Activated CD8-positive, alpha-beta T cell treated with anti-CD3 and anti-CD28 coated beads for 36 hours (primary cell): ENCODE measurements at places on chromosomes 1 and 21. TPM values are rescaled to one million over a fixed set of nuclear protein-coding genes. Genes with fewer than 3 reads are reported as not detected.

FCAMR gene
- not detected for total RNA-seq

DMBX1 gene
- total RNA-seq, result 0.09 TPM

ADGRL4 gene
- not detected for total RNA-seq

CFHR1 gene
- total RNA-seq, result not detected

HPDL gene
- 39.8 TPM for total RNA-seq

CORT gene
- total RNA-seq, result 0.34 TPM

IL19 gene
- total RNA-seq, result not detected

TSSK3 gene
- total RNA-seq, result 0.85 TPM

GRCh38 chr21:27534206-27534605, 567.3 kb upstream of the ADAMTS5 start:
- H3K27me3 ChIP-seq, result no peaks in the 10 kb centered on the region
- H3K4me3 ChIP-seq, result no peak overlapping the region
- no peaks in the 10 kb centered on the region for H3K4me1 ChIP-seq

DNA sequence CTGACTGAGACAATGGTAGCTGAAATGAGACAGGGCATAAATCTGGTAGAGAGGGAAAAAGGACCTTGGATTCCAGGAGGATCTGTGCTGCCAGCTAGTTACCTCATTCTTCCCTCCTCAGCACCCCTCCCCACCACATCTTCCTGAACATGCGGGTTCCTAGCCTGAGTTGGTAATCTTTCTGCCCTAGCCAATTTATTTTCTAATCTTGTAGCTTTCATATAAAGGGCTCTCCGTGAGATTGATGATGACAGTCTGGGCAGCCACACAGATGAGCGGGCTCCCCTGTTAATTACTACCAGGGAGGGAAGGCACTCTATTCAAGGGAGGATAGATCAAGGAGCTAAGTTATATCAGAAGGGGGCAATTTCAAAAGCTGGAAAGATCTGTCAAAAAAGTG, 20.2 kb downstream of the ARHGEF11 start:
- no peak overlapping the region for H3K4me3 ChIP-seq
- no peaks in the 10 kb centered on the region for H3K4me1 ChIP-seq
- DNase-seq, result no peak
- peaks cover 1% of the 10 kb centered on the region for H3K36me3 ChIP-seq

- H3K4me3 ChIP-seq, result no peak overlapping the region
- no peak overlapping the region for H3K27ac ChIP-seq
- no peaks in the 10 kb centered on the region for H3K36me3 ChIP-seq
- no peak for DNase-seq
- no peaks in the 10 kb centered on the region for H3K4me1 ChIP-seq
- H3K27me3 ChIP-seq, result no peaks in the 10 kb centered on the region
Observed at GRCh38 chr1:43912607-43913006, 21.0 kb upstream of the ARTN start.

DNA sequence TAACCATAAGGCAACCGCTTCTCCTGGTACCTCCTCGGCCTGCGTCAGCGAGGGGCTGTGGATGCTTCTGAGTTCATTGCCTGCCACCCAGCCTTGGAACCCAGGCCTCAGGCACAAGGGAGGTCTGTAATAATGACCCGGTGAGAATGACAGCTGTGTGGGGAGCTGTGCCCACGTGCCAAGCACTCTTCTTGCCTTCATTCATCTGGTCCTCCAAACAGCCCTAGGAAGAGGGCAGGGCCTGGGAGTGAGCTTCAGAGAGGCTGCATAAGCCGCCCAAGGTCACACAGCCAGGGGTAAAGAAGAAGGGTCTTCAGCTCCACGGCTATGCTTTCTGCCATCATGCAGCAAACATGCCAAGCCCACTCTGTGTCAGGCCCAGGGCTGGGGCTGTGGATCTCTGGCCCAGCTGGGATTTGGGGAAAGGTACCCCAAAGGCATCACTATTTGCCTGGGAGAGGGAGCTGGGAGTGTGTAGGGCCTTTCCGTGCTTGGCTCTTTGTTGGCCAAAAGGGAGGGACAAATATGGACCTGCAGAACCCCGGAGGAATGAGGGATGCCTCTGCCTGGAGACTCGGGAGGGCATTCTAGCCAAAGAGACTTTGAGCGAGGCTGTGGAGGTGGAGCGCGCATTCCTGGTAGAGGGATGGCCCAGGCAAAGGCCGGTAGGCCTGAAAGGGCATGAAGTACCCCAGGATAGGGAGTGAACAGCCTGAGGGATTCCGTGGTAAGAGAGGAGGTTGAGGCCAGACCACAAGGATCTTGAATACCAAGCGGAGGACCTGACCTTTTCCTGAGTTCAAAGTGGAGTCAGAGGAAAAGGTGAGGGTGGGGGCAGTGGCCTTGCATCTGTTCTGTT, 10.1 kb upstream of the EDN2 start:
- no peaks in the 10 kb centered on the region for H3K36me3 ChIP-seq
- H3K4me3 ChIP-seq, result no peak overlapping the region
- H3K27ac ChIP-seq, result no peak overlapping the region
- peaks cover 6% of the 10 kb centered on the region for H3K4me1 ChIP-seq
- peaks cover 20% of the 10 kb centered on the region for H3K27me3 ChIP-seq

DNA sequence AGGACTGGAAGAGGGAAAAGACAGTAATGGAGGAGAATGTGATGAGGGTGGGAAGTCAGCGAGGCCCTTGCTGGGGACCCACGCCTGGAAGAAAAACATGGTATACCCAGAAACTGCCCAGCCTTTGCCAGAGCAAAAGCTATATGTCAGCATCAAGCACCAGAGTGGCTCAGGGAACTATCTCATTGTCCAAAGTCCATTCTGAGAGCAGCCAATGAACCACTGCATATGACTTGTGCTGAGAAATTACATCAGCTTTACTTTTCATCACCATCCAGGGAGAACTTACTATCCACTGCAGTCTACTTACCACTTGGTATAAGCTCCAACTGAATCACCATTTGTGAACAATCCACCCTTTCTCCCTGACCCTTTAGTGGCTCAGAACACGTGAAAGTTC, 148.1 kb downstream of the TTLL7 start:
- peaks cover 14% of the 10 kb centered on the region for H3K4me1 ChIP-seq
- DNase-seq, result no peak
- H3K36me3 ChIP-seq, result peaks cover 1% of the 10 kb centered on the region
- H3K27me3 ChIP-seq, result no peaks in the 10 kb centered on the region

GRCh38 chr1:186099336-186100104, 275.5 kb downstream of the TPR start:
- no peak overlapping the region for H3K27ac ChIP-seq
- no peak for DNase-seq
- H3K36me3 ChIP-seq, result no peaks in the 10 kb centered on the region
- H3K4me1 ChIP-seq, result no peaks in the 10 kb centered on the region
- H3K27me3 ChIP-seq, result peaks cover 9% of the 10 kb centered on the region

DNA sequence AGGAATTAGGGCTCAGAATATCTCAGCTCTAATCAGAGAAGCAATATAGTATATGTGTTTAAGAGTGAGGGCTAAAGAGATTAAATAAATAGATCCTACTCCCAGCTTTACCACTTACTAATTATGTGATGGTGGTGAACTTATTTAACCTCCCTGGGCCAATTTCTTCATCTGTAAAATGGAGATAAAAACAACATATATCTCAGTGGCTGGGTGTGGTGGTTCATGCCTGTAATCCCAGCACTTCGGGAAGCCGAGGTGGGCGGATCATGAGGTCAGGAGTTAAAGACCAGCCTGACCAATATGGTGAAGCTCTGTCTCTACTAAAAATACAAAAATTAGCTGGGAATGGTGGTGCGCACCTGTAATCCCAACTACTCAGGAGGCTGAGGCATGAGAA, 135.2 kb downstream of the SLC44A5 start:
- no peaks in the 10 kb centered on the region for H3K27me3 ChIP-seq
- H3K4me1 ChIP-seq, result no peaks in the 10 kb centered on the region
- DNase-seq, result no peak
- no peaks in the 10 kb centered on the region for H3K36me3 ChIP-seq

DNA sequence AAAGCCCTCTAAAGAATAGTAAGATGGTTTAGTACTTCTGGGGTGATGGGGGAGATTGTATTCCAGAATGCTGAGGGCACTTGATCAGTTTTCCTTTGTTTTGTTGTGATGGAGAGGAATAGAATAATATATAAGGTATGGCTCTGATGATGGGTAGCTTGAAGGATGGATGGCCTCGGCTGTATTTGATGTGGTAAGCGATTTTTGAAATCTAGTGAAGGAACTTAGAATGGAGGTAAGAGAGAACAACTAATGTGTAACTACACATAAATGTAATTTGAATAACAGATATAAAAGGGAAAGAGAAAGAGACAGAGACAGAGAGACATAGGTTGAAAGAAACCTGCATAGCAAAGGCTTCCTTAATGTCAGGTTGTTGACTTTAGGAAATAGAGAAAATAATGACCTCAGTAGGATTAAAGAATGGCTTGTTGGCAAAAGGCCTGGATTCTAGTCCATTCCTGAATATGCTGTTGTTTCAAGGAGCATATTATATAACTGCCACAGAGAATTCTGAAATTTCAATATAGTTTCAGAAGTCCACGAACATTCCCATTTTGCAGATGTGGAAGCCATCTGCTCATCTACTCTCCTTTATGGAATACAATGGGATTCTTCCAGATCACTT, 58.7 kb downstream of the NIBAN1 start:
- H3K36me3 ChIP-seq, result no peaks in the 10 kb centered on the region
- H3K27me3 ChIP-seq, result peaks cover 6% of the 10 kb centered on the region
- no peak for DNase-seq
- no peak overlapping the region for H3K27ac ChIP-seq

GRCh38 chr1:244226435-244226834, 175.4 kb downstream of the ZBTB18 start:
- H3K4me3 ChIP-seq, result no peak overlapping the region
- no peaks in the 10 kb centered on the region for H3K4me1 ChIP-seq
- peaks cover 7% of the 10 kb centered on the region for H3K27me3 ChIP-seq
- H3K36me3 ChIP-seq, result no peaks in the 10 kb centered on the region
- no peak overlapping the region for H3K27ac ChIP-seq
- DNase-seq, result no peak

GRCh38 chr1:227190321-227190720, 128.0 kb downstream of the CDC42BPA start:
- no peak overlapping the region for H3K27ac ChIP-seq
- peaks cover 5% of the 10 kb centered on the region for H3K4me1 ChIP-seq
- no peak for DNase-seq
- H3K36me3 ChIP-seq, result no peaks in the 10 kb centered on the region
- H3K27me3 ChIP-seq, result peaks cover 13% of the 10 kb centered on the region

- DNase-seq, result no peak
- no peak overlapping the region for H3K4me3 ChIP-seq
- H3K27ac ChIP-seq, result no peak overlapping the region
- H3K27me3 ChIP-seq, result no peaks in the 10 kb centered on the region
- peaks cover 56% of the 10 kb centered on the region for H3K4me1 ChIP-seq
- H3K36me3 ChIP-seq, result peaks cover 13% of the 10 kb centered on the region
Observed at GRCh38 chr1:8649027-8649426, 168.4 kb downstream of the RERE start.

DNA sequence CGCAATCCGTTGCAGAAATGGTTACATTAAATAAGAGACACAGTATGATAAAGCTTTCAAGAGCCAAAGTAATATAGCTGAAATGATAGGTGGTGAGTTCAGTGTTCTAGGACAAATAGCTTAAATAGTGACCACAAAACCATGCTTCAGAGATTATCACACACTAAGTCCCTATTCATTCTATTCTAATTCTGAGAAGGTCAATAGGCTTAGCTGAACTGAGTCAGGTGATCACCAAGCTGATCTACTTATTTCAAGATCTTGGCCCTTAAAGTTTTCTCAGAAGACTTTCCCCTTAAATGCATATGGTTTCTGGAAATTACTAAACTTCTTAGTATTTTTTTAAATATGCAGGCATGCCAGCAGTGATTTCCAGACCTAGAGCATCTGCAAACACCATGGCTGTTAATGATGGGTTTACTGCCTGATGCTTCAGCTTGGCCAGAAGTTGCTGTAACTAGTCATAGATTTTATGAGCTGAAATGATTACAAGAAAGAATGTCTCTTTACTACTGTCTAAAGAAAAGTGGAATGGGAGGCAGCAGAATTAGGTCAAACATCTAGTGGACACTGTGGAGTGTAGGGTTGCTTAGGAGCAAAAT, 242.9 kb downstream of the ST6GALNAC3 start:
- H3K27me3 ChIP-seq, result no peaks in the 10 kb centered on the region
- DNase-seq, result no peak
- H3K27ac ChIP-seq, result no peak overlapping the region
- no peaks in the 10 kb centered on the region for H3K4me1 ChIP-seq
- no peak overlapping the region for H3K4me3 ChIP-seq
- no peaks in the 10 kb centered on the region for H3K36me3 ChIP-seq

DNA sequence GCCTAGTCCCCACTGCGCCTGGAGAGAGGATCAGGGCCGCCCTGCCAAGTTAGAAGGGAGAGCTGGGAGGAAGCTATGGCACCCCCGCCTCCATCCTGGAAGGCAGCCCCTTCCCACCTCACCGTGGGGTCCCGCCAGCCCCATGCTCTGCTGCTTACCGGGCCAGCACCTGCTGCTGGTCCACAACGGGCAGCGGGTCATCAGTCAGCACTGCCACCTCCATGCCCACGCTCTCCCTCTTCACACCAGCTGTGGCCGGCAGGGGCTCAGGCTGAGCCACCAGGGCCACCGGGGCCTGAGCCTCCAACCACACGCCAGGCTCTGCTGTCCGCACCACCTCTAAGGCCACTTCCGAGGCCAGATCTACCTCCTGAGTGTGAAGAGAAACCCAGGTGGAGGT, 23.5 kb upstream of the DDOST start:
- no peaks in the 10 kb centered on the region for H3K36me3 ChIP-seq
- no peaks in the 10 kb centered on the region for H3K4me1 ChIP-seq
- DNase-seq, result no peak
- peaks cover 5% of the 10 kb centered on the region for H3K27me3 ChIP-seq
- H3K4me3 ChIP-seq, result no peak overlapping the region

DNA sequence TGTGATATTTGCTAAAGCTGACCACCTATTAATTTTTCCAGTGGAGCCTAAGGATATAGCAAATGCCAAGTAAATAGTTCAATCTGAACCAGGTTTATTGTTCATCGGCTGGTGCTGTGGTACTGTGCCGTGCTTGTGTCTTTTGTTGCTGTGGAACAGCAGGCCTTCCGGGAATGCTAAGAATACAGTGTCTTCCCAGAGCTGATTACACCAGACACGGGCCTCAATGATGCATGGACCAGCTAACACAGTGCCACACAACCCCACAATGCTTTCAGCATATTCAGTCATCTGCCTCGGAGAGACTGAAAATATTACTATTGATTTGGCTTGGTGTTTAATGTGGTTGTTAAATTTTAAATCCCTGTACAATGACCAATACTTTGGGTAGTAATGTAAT, 415.4 kb downstream of the PTBP2 start:
- H3K4me3 ChIP-seq, result no peak overlapping the region
- H3K27ac ChIP-seq, result no peak overlapping the region
- H3K36me3 ChIP-seq, result no peaks in the 10 kb centered on the region

DNA sequence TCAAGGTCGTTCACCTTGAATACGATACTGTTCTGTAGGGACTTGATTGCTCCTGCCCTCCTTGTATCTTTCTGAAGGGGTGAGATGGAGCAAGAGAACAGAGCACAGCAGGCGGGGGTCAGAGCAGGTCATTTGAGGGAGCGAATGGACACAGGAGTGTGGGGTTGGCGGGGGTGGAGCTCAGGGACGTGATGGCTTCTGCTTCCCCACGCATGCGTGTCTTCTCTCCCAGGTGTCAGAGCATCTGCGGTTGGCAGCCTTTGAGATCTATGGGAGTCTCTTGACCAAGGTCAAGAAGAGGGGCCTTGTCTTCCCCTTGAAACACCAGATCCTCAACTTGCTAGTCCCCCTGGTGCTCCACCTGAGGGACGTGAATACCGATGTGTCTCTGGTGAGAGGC, 63.9 kb downstream of the INAVA start:
- H3K4me3 ChIP-seq, result no peak overlapping the region
- H3K27ac ChIP-seq, result no peak overlapping the region
- peaks cover 1% of the 10 kb centered on the region for H3K27me3 ChIP-seq
- no peak for DNase-seq
- no peaks in the 10 kb centered on the region for H3K4me1 ChIP-seq
- no peaks in the 10 kb centered on the region for H3K36me3 ChIP-seq
